ENCODE measurements at places on chromosomes 11 and 22.

GRCh38 chr22:45454275-45454674 lies 40.8 kb downstream of the RIBC2 start:
- no peak for DNase-seq

DNA sequence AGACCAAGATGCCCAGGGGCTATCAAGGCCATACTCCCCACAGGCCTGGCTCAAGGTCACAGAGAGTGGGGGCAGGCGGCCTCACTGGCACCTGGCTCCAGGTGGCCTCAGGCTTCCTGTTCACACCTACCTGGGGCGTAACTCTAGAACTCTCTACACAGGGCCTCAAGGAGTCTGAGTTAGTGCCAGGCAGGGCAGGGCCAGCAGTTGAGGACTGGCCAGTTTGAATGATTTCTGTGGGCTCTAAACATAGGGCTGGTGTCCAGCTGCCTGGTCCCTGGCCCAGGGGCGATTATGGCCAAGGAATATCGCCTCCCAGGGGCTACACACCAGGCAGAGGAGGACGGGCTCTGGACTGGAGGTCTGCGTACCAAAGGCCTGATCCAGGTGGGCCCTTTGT lies 79.2 kb downstream of the WNT7B start:
- DNase-seq: no peak

GRCh38 chr11:1481483-1481825 lies 5.1 kb downstream of the MOB2 start:
- no peak for DNase-seq

GRCh38 chr11:121257289-121257688 lies 35.3 kb upstream of the SC5D start:
- DNase-seq: no peak

- no peak for DNase-seq
These were observed 22.8 kb downstream of the KRTAP5-6 start for GRCh38 chr11:1719781-1720180.

- no peak for DNase-seq
These were observed 527.5 kb downstream of the NTM start for GRCh38 chr11:131897956-131898355.

GRCh38 chr22:23556026-23556620 lies 24.0 kb downstream of the IGLL1 start:
- DNase-seq: no peak

GRCh38 chr22:39773503-39773902 lies 120.1 kb downstream of the ENTHD1 start:
- DNase-seq: no peak

GRCh38 chr22:36660510-36660840 lies 43.1 kb downstream of the CACNG2 start:
- DNase-seq: no peak

- DNase-seq: no peak
These were observed 50.6 kb upstream of the DEUP1 start for GRCh38 chr11:93279851-93280347.

DNA sequence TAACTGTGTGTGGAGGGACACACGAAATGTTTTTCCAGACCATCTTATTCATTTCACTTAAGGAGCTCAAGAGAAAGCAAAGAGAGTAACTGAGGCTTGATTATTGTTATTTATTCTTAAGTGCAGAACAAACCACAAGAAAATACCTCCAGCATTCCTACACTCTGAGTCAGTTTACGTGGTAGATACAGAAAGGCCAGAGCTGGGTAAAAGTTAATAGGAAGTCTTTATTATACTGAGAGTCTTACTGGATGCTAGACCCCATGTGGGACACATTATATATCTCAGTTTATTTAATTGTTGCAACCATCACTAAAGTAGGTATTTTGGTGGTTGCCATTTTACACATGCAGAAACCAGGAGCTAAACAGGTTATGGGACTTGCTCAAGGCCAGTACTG lies 261.4 kb upstream of the POU2AF2 start:
- DNase-seq: no peak

GRCh38 chr11:82843057-82843795 lies 57.0 kb downstream of the PRCP start:
- no peak for DNase-seq

- DNase-seq: no peak
These were observed 560.1 kb upstream of the FAT3 start for GRCh38 chr11:91664521-91664920.

GRCh38 chr11:35543481-35543880 lies 18.1 kb upstream of the PAMR1 start:
- no peak for DNase-seq

GRCh38 chr11:64726211-64726641 lies 3.2 kb upstream of the NRXN2 start:
- DNase-seq: no peak

DNA sequence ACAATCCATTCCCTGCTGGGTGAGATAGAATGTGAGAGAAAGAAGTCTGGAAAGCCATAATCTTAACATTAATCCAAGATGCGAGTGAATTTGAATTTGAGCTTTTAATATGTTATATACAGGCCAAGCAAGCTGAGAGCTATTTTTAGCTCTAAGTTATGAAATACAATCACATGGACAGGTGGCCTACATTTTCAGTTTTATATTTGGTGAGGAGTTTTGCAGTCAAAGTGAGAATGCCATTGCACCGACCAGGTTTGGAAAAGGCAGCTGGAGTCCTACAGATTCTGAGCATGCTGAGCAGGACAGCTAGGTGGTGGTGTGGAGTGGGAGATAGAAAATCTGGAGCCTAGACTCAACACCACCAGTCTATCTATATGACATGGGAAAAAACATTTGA lies 12.0 kb downstream of the OR5B21 start:
- no peak for DNase-seq

- no peak for DNase-seq
These were observed 52.8 kb downstream of the USP35 start for GRCh38 chr11:78241475-78241874.
